AG04450 (cell line): ENCODE measurements at places on chromosomes 4 and X. TPM values are rescaled to one million over a fixed set of nuclear protein-coding genes. Genes with fewer than 3 reads are reported as not detected.

Gene PPAT
- 9.8 and 11.6 TPM in 2 replicates for polyA plus RNA-seq

Gene GRPR
- polyA plus RNA-seq: 1.7 and 2.0 TPM in 2 replicates

Gene CXorf49
- polyA plus RNA-seq: not detected in 2 replicates

Gene CXCL11
- 0.05 and 0.09 TPM in 2 replicates for polyA plus RNA-seq

Gene TSPAN7
- 0.07 TPM in 1 of 2 replicates, not detected in the other for polyA plus RNA-seq

Gene RAPGEF2
- polyA plus RNA-seq: 40.3 and 51.5 TPM in 2 replicates

Gene FRMPD3
- polyA plus RNA-seq: 0.01 and 0.04 TPM in 2 replicates

Gene ANXA5
- 1,739 and 2,093 TPM in 2 replicates for polyA plus RNA-seq

Gene TMEM150C
- 0.06 and 0.11 TPM in 2 replicates for polyA plus RNA-seq

Gene TIMP1
- polyA plus RNA-seq: 1,256 and 2,140 TPM in 2 replicates

Gene DMD
- polyA plus RNA-seq: 6.6 and 7.6 TPM in 2 replicates

- no peak for DNase-seq
Observed at GRCh38 chr4:171966356-171966755, 153.2 kb downstream of the GALNTL6 start.

DNA sequence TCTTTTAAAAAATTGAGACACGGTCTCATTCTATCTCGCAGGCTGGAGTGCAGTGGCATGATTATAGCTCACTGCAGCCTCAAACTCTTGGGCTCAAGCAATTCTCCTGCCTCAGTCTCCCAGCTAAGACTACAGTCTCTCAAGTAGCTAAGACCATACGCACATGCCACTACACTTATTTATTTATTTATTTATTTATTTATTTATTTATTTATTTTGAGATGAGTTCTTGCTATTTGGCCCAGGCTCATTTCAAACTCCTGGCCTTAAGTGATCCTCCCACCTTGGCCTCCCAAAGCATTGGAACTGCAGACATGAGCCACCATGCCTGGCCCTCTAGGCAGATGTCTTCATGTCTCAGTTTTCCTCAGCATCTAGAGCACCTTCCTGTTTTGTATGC lies 482.2 kb downstream of the CFAP47 start:
- no peak for DNase-seq

DNA sequence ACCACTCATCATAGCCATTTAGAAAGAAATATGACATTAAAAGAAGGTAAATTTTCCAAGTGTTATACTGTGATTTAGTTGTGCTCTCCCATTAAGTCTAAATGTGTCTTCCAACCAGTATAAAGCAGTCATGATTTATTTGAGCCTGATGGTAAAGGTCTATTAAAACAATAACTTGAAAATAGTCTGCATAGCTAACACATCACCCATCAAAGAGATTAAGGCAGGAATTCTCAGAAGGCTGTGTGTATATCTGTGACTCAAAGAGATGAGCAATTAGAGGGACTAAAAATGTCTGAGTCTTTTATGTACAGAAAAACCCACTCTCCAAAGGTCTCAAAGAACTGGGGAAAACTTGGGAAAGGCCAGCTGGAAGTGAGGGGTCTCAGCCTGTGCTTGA lies 70.3 kb upstream of the IQCM start:
- DNase-seq: peak; percentile 38

DNA sequence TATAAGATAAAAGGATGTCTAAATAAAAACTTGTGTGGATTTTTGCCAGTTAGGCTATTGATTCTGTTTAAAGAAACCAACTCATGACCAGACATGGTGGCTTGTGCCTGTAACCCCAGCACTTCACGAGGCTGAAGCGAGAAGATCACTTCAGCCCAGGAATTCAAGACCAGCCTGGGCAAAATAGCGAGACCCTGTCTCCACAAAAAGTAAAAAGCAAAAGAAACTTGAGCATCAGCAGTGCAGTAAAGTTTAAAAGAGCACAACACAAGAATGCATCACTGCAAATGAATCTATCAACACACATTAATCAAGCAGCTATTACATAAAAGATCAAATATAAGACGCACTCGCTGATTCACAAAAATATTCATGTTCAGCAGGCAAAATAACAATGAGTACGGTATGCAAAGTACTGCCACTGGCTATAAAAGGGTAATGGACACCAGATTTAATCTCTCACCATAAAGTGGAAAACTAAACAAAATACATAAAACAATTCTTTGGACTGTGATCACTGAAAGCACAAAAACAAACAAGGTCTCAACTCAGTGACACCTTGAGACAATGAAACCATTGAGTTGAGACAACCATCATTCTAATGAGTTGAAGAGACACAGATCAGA lies 41.3 kb downstream of the LRBA start:
- DNase-seq: no peak

DNA sequence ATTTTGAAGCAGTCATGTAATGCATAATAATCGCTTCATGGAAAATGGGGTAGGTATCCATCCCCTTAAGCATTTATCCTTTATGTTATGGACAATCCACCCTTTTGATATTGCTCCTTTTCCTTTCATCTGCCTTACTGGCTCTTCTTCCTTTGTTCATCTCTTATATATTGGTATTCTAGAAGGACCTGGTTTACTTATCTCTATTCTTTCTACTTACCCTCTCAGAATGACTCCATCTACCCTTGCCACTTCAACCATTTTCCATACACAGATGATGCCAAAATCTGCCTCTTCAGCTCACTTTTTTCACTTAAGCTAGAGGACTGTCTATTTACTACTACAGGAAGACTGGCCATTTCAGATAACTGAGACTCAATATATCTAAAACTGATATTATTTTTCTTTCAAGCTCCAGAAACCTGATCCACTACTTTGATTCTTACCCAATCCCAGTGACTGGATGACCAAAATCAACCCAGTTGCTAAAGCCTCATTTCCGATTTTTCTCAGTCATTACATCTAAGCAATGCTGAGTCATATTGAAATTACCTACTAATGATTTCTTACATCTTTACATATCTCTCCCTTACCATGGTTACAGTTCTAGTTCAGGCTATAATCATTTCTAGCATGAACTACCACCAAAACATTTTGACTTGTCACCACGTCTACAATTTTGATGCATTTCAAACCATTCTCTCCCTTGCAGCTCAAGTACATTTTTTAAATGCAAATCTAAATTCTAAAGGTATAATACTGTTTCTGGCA lies 93.7 kb downstream of the FAAH2 start:
- DNase-seq: no peak

DNA sequence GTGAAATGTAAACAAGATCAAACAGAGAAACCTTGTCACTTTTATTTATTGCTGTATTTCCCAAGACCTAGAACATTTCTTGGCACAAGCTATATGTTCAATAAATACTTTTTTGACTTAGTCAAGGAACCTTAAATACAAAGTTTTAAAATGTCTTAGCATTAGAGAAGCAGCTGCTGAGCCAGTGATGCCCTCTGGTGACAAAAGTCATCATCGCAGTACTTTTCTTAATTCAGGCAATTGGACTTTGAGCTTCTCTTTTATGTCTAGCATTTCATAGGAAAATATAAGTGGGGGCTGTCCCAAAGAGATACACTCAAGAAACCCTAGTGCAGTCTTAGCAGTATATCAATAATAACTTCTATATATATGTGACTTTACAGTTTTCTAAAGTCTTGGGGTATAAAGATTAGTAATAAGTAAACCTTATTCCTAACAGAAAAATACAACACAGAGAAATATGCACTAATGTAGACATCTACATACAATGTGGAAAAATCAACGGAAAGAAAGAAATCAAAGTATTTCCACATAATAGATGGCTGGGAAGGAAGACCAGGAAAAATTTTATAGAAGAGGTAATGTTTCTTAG lies 118.4 kb downstream of the DTHD1 start:
- no peak for DNase-seq

GRCh38 chr4:120731561-120731960 lies 191.0 kb downstream of the PRDM5 start:
- DNase-seq: no peak

- DNase-seq: no peak
Observed at GRCh38 chrX:10164879-10165278, 8.1 kb downstream of the CLCN4 start.

- DNase-seq: peak; percentile 6
Observed at GRCh38 chrX:25015486-25016360, at the start of gene ARX. TSS of gene ARX (minus strand) at chrX:25015965. CDS start at chrX:25015737, 228 bp downstream.

DNA sequence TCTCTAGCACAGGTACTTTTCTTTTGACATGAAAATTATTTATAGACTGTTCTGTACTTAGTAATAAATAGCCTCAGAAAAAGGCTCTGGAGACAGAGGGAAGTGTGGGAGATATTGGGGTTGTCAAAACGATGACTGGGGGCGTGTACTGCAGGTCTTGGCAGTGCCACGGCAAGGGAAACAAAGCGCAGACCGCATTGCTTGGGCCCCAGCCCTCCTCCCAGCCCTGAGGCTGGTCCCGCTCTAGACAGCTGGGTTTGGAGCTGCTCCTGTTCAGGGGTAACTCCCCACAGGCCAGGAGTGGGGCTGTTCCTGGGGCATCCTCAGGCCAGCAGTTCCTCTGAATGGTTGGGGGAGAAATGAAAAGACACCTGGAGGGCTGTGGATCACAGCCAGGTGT lies 131.7 kb downstream of the RASL11B start:
- DNase-seq: no peak

DNA sequence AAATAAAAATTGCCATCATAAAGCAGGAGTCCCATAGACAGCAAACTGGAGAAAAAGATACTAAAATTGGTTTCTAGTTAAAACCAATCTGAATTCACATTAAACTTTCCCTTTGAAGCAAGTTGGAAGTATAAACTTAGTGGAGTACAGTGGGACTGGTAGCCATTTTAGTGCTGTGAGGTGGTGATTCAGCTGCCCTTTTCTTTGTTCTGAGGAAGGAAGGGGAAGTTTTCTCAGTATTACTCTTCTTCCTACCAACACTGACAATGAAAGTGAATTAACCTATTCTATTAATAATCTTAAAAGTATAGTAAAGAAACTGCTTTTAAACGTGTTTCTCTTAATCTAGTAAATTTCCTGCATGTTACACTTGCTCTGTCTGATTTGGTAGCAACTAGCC lies 36.7 kb downstream of the SLC9A6 start:
- DNase-seq: no peak

GRCh38 chr4:20288846-20289512 lies 37.3 kb downstream of the SLIT2 start:
- DNase-seq: no peak

DNA sequence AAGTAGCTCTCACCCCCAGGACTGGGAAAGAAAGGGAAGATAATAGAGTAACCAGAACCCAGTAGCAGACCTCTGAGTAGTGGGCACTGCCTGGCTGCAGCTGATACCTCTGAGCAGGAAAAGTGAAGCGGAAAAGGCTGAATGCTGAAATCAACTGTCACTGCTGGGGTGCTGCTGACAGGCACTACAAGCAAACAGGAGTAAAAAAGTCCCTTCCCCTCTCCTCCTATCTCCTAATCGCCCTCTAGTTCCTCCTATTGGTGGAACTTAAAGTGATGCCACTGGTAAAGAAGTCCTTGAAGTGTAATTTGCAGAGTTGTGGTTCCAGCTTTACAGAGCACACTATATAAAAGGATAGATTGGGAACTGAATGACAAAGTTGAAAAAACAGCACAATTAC lies 32.8 kb upstream of the GLRB start:
- DNase-seq: peak; percentile 6

- no peak for DNase-seq
Observed at GRCh38 chr4:16770710-16771285, 127.6 kb downstream of the LDB2 start.

GRCh38 chr4:154329268-154329868 lies 162.2 kb downstream of the DCHS2 start:
- no peak for DNase-seq

GRCh38 chr4:30768277-30768676 lies 48.1 kb downstream of the PCDH7 start:
- no peak for DNase-seq

- DNase-seq: no peak
Observed at GRCh38 chrX:153626863-153627674, 19.9 kb upstream of the DUSP9 start.

DNA sequence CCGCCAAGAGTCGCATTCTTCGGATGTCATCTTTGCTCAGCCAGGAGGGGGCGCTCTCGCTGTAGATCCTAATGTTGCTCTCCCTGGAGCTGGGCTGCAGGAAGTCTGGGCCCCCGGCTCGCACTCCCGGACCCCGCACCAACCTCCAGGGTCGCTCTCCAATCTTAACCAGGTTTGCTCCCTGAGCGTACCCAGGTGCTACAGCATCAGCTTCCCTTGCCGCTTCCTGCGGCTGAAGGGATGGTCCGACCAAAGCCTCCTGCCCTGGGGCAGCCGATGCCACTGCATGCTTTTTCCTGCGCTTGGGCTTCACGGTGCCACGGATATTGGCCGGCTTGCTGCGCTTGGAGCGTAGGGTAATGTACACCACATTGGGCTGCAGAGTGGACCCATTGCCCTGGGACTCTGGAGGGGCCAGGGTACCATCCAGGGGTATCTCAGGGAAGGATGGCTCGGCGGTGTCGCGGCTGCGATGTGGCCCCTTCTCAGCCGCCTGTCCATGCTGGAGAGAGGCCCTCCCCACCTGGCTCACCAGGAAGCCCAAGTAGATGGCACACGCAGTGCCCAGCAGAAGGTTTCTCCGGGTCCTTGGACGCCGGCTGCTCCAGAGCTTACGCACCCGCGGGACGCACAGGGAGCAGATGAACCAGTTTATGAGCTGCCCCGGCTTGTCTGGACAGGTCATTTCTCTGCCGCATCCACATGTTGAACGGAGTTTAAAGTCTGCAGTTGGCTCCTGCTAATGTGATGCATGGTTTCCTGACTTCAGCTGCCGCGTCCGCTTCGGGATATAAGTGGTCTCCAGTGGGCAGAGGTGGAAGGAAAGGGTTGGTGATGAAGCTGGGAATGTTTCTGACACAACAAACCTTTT lies 1.9 kb downstream of the GASK1B start:
- DNase-seq: no peak

DNA sequence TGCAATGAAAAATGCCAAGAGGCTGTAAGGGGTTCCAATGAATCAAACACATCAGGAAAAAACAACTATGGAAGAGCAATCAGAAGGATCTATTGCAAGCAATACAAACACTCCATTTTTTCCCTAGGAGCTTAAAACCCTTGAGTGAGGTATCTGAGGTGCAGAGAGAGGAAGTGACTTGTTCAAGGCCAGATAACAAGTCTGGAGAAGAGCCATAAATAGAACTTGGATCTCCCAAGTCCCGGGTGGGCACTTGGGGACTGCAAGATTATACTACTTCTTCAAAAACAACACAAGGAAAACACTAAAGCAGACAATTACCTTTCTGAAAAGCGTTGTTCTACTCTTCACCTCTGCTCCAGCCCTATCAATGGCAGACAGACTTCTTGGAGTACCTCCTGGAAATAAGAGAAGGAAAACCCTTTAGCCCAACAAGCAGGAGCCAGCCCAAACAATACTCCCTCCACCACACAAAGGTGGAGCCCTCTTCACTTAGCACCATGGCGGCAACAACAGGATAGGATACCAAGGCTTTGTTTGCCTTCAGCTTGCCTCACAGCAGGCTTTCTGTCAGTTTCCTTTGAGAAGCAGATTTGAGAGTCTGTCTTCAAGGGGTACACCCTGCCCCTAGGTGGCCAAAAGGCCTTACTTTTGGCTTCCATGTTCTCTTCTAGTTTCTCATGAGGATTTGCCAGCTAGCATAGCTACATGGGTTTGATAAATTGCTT lies 26.0 kb downstream of the AIFM1 start:
- DNase-seq: no peak

DNA sequence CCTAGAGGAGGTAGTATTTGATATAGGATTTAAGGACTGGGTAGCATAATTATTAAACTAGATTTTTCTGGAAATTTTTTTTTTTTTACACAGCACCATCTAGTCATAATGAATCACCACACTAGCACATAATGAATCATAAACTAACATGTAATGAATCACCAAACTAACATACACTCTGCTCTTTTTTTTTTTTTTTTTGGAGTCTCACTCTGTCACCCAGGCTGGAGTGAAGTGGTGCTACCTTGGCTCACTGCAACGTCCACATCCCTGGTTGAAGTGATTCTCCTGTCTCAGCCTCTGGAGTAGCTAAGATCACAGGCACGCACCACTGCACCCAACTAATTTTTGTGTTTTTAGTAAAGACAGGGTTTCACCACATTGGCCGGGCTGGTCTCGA lies 92.5 kb downstream of the FAM13A start:
- no peak for DNase-seq
